Naive thymus-derived CD4-positive, alpha-beta T cell (primary cell): ENCODE measurements at places on chromosomes 6 and 20. TPM values are rescaled to one million over a fixed set of nuclear protein-coding genes. Genes with fewer than 3 reads are reported as not detected.

NFYA gene
- polyA plus RNA-seq, result 37.8 TPM

B3GAT2 gene
- polyA plus RNA-seq, result 0.49 TPM

ANKRD66 gene
- not detected for polyA plus RNA-seq

TLDC2 gene
- polyA plus RNA-seq, result 0.38 TPM

C20orf144 gene
- 0.20 TPM for polyA plus RNA-seq

WFDC5 gene
- not detected for polyA plus RNA-seq

TMEM170B gene
- polyA plus RNA-seq, result 0.37 TPM

HDGFL1 gene
- polyA plus RNA-seq, result not detected

GGTLC1 gene
- not detected for polyA plus RNA-seq

CCR6 gene
- 0.93 TPM for polyA plus RNA-seq

CFAP61 gene
- not detected for polyA plus RNA-seq

CLVS2 gene
- not detected for polyA plus RNA-seq

TINAG gene
- not detected for polyA plus RNA-seq

MEP1A gene
- not detected for polyA plus RNA-seq

SCGN gene
- polyA plus RNA-seq, result not detected

SENP6 gene
- polyA plus RNA-seq, result 82.1 TPM

ZSCAN16 gene
- 13.6 TPM for polyA plus RNA-seq

KIAA1755 gene
- polyA plus RNA-seq, result not detected

ARFGEF3 gene
- polyA plus RNA-seq, result not detected

FAM83D gene
- 2.0 TPM for polyA plus RNA-seq

TTK gene
- 0.51 TPM for polyA plus RNA-seq

OR12D3 gene
- polyA plus RNA-seq, result not detected

ELOVL4 gene
- polyA plus RNA-seq, result 0.39 TPM

GPRC6A gene
- polyA plus RNA-seq, result not detected

TFAP2D gene
- not detected for polyA plus RNA-seq

MPIG6B gene
- 0.20 TPM for polyA plus RNA-seq

OPRM1 gene
- polyA plus RNA-seq, result not detected

TSPO2 gene
- polyA plus RNA-seq, result not detected

PCSK2 gene
- not detected for polyA plus RNA-seq

SLC17A3 gene
- not detected for polyA plus RNA-seq

B3GALT4 gene
- 18.9 TPM for polyA plus RNA-seq

FBXL4 gene
- polyA plus RNA-seq, result 16.3 TPM
